ENCODE measurements at places on chromosomes 1 and 21. TPM values are rescaled to one million over a fixed set of nuclear protein-coding genes. Genes with fewer than 3 reads are reported as not detected.

DNA sequence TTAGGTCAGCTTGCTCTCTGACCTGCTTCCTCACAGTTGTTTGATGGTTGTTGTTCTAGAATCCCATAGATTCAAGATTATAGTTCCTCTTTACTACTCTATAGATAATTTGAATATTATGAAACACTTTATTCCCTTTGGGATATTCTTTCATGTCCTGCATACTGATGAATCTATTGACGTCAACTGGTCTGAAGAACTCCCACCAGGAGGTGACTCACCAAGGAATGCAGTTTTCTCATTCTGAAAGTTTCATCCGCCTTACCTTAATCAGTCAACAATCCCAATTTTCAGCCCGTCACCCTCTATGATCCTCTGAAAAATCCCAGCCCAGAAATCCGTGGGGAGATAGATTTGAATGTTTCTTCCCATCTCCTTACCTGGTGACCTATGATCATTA, 834.1 kb upstream of the PRMT6 start:
- no peak for DNase-seq

GRCh38 chr1:223512057-223512456, 118.8 kb downstream of the CCDC185 start:
- DNase-seq, result no peak

DNA sequence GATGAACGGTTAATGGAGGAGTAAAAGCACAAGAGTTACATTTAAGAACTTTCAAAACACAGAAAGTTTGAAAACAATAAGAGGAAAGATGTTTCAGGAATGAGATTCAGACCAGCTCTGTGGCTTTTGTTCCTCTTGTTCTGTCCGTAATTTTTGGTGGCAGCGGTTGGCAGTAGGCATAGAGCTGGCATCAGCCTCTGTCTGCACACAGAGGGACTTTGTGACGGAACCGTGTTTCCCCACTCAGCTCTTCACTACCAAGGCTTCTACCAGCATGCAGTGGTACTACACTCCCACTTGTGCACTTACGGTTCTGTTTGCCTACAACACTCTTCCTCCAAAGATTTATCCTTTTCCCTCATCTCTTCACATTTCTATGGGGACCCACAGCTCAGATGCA, 212.8 kb downstream of the DSCAM start:
- DNase-seq, result no peak

DNA sequence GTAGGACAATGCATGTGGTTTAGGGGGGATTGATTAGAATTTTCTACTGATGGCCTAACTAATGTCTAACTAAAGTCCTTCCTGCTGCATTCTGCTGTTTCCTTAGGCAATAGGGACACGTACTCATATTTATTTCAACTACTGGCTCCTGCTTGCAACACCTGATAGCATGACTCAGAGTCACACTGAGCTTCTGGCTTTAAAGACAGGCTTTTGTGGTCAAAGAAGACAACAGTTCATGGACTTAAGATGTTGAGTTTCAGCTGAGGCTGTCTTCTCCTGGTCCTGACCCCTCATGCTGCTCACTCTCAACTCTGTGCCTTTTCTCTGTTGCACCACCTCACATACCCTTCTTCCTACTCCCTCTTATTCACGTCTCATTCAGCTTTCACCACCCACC, 29.1 kb upstream of the TRABD2B start:
- DNase-seq, result no peak

DNA sequence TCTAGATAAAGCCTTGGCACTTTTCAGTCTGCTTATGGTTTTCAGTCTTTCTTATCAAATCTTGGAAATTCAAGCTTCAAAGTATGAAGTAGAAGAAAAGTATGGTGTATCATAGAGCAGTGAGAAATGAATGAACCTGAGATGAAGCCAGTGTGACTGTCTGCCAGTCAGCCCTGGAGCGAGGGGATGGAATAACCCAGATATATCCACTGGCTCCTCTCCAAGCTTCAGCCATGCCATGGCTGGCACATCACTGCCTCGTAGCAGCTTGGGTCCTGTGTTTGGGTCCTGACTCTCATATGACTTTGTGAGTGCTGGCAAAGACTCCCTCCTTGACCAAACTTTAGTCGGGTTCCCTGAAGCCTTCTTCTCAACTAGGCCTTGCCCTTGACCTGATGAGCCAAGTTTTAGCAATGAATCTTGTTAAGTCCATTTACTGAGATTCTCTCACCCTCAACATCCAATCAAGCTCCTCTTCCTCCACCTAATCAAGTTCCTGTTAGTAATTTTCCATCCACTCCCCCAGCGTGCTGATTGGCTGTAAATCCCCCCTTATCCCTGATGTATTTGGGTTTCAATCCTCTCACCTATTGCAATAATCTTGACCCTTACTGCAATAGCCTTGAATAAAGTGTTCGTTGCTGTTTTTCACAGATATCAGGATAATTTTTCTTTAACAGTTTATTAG, 62.5 kb upstream of the PRDX6 start:
- DNase-seq, result no peak

DNA sequence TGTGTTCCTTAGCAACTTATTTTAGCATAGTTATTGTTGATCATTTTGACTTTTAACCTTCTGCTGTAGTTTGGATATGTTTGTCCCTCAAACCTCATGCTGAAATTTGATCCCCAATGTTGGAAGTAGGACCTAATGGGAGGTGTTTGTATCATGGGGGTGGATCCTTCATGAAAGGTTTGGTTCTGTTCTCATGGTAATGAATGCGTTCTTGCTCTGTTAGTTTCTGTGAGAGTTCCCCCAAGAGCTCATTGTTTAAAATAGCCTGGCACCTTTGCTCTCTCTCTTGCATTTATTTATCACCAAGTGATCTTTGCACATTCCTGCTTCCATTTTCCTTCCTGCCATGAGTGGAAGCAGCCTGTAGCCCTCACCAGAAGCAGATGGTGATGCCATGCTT, 372.1 kb upstream of the VAMP3 start:
- DNase-seq, result no peak

DEPDC1 gene
- 0.19 TPM for total RNA-seq
